GOT3 (cell line): ENCODE measurements at places on chromosomes 4 and X.

- DNase-seq, result no peak
Measured at GRCh38 chrX:133654811-133655210, 239.5 kb upstream of the GPC4 start.

GRCh38 chr4:15989424-15989823 lies 26.4 kb upstream of the FGFBP2 start:
- no peak for DNase-seq

DNA sequence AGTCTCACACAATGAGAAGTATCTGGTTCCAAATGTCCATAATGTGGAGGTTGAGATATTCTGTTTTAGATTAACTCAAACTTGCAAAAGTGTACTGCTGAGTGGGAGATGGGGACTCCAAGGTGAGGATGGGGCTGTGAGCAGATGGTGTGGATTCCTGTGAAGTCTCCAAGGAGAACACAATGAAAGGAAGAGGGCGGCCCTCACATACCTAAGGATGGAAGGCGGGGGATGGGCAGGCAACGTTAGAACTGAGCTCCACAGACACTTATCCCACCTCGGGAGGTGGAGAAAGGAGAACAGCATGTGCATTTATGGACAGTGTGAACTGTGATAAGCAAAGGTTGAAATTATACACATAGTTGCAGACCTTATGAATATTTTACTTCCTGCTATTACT lies 9.9 kb upstream of the SPATA4 start:
- no peak for DNase-seq

DNA sequence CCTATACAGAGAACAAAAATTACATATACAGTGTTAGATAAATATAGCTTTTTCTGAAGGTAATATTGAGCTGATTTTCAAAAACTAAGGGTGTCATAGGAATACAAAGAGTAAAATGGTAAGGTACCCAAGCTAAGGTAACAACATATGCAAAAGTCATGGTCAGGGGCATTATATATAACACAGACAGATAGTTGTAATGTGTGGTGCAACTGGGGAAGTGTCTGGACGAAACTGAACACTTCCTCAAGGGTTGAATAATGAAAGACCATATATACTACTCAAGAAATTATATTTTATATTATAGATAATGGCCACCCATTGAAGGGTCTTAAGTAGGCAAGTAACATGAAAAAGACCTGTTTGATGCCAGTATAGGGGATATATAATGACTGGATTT lies 262.1 kb upstream of the CXXC4 start:
- DNase-seq, result no peak

- DNase-seq, result no peak
Measured at GRCh38 chr4:153126137-153126536, 78.1 kb upstream of the TRIM2 start.
